ENCODE measurements at places on chromosomes 1 and 21.

GRCh38 chr1:207565546-207566468 lies 69.8 kb downstream of the CR1 start:
- peak; percentile 55 for DNase-seq

DNA sequence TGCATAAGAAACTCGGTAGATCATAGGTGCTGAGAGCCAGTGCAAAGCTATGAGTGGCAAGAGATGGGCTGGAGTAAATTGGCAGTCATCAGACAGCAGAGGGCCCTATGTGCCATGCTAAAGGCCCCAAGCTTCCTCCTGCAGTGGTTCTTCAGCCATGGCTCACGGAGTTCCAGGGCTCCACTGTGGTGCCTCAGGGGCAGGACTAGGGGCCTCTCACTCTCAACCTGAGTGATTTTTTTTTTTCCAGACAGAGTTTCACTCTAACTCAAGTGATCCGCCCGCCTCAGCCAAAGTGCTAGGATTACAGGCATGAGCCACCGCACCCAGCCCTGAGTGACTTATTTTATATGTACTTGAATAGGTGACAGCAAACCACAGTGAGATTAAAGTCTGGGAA lies 10.4 kb upstream of the GJA8 start:
- peak; percentile 69 for DNase-seq

DNA sequence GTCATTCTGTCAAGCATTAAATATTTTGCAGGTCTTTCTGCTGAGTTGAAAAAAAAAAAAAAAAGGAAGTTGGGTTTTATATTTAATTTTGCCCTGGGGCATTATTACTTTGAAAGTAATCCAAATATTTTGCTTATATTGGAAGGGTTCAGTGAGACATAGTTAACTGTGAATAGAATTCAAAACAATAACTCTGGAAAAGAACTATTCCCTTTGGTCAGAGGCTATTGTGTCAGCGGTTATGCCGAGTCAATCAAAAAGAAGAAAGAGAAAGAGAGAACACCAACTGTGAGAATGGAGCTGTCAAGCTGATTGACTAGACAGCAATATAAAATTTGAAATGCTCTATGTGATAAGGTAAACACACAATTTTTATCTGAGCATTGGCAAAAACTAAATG lies 761.7 kb downstream of the ADGRL2 start:
- DNase-seq, result no peak

DNA sequence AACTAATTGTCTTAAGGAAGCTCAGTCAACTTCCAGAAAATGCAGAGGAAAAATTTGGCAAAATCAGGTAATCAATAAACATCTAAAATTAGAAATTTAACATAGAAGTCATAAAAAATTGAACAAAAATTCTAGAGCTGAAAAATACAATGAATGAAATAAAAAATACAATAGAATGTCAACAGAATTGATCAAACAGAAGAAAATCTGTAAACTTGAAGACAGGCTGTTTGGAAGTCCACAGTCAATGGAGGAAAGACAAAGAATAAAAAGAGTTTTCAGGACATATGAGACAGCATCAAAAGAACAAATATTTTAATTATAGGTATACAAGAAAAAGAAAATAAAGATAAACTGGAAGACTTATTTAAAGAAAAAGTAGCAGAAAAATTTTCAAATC lies 469.0 kb downstream of the RWDD3 start:
- no peak for DNase-seq
